T-helper 2 cell (primary cell): ENCODE measurements at places on chromosomes 4 and X.
A peak's percentile ranks its signal among the peaks of the same experiment; 100 is the strongest.

- no peak for DNase-seq
These were observed 20.4 kb upstream of the PI4K2B start for GRCh38 chr4:25213347-25213979.

DNA sequence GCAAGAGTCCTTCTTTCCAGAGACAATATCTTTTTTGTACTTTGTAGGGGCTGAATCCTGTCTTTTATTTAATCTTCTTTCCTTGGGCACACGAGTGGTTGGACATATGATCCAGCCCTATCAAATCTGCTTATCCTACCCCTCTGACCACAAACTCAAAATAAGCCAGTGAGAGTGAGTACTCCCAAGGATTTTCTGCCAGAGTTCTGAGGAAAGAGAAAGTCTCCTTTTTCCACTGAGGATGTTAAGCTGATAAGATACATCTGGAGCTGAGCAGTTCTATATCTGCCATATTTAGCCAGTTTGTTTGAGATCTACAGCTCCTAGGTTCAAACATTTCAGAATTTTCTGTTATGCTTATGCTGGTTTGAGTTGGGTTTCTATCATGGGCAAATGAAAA, 134.8 kb upstream of the NWD2 start:
- no peak for DNase-seq

DNA sequence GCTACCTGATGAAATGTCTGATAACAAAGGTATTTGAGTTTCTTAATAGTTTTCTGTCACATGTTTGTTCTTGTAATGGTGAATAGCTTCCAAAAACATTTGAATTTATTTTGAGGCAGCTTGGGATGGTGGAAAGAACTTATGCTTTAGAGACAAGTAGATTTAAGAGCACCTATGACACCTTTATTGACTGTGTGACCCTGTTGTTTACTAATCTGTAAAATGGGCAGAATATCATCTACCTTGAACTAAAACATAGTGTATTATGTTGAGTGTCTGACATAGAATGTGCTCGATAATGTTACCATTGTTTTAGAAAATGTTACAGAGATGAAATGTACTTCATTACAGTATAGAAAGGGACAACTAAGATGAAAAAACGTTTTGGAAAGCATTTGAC, 24.9 kb downstream of the STAG2 start:
- DNase-seq: no peak

DNA sequence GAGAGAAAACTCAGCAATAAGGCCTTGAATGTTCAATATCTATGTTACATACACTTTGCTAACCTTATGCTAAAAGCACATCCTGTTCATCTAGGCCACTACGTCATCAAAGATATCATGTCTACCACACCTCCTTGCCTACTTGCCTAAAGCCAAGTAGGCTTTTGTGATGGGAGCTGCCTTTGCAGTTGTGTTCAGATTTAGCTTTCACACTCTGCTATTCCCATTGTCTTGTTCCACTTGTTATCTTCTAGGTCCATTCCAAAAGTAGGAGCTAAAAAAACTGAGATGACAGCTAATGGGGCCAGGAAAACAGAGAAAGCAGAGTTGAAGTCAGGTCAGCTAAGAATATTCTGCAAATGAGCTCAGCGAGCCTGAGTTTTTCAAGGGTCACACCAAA, 153.6 kb upstream of the EDNRA start:
- DNase-seq: no peak

DNA sequence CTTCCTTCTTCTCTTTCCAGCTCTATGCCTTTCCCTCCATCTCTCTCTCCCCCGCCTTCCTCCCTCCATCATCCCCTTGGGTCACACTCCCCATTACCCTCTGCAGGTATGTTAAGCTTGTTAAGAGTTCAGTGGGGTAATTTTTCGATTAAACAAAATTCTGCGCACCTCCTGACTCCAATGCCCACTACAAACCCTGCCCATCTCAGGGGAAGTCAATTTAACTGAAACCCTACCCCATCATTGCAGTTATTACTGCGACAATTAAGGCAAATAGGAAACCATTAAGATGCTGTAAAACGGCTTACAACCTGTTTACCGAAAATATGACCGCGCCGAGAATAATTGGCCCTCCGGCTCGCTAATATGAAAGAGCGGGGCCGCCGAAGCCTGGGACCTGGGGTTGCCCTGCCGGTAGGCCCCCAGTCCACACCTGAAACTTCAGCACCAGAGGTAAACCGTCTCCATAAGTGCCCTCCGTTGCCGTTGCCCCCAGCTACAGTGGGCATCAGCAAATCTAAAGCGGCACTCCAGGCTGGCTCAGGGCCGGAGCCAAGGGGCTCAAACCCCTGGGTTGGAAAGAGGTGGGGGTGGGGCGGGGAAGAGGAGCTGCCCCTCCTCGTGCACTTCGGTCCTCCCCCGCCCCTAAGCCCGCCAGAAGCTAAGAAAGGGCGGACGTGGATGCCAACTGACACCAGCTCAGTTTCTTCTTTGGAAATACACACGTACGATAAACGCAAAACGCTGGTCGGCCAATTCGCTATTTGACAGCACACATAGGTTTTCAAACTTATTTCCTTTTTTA, 4.8 kb downstream of the ARX start:
- no peak for DNase-seq

DNA sequence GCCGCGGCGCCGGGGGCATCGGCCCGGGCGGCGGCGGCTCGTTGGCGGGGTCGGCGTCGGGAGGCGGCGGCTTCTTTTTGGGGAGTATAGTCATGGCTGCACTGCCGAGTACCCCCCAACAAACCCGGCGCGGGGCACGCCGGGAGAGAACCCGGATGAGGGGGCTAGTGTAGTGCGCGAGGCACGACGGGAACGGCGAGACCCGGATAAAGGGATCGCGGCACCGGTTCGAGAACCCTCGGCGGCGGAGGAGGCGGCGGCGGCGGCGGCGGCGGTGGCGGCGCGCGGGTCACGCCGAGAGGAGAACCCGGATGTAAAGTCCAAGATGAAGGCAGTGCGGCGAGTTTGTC, at the start of gene OTUD5:
OTUD5 (minus strand) TSS at position 131 of the 350 bp plus-strand sequence; CDS start at position 94, 37 bp downstream.
- peak; percentile 72 for DNase-seq

DNA sequence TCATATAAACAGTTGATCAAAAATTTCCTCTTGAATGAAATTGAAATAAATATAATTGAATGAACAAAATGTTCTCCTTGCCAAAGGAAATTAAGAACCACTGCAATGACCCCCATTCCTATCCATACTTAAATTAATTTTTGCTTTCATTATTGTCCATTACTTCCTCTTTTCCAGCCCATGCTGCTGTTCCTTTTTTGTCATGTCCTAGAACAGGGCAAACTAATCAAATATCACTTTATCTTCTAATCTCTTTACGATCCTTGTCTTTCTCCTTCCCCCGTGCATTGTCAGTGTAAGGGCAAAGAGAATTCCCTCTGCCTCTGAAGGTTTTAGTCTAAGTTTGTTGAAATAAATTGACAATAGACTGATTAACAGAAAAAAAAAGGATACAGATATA, 203.0 kb downstream of the CENPC start:
- DNase-seq: no peak

- no peak for DNase-seq
These were observed 56.5 kb upstream of the PGM2 start for GRCh38 chr4:37770016-37770415.
